ENCODE measurements at places on chromosomes 16 and 17.

GRCh38 chr17:75783803-75784472 is 668 bp upstream of the UNK start:
- DNase-seq: no peak

DNA sequence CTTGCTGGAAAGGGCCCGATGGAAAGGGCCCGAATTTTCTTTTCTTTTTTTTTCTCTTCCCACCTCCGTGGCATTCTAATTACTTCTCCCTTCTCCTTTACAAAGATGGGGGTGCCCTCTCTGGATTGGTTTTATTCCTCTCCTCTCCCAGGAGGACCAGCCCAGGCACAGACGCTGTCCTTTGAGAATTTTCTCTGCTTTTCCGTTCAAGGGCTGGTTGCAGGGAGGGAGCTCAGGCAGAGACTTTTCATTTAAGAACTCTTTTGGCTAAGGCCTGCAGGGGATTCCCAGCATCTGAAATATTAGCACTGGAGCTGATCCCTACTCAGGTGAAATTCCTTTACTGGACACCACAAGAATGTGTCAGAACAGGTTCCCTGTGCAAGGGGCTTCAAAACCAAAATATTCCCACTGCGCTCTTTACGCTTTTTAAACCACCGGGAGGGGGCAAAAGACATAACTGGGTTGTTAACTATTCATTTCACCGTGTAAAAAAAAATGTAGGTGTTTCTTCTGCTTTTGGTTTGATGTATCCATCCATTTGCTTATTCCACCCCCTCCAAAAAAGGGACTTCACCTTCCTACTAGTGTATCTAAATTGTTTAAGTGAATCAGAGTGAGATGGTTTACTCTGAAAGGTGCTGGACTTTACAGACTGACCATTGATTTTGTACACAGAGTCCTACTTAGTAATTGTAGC is 1.4 kb downstream of the NFAT5 start:
- no peak for DNase-seq

GRCh38 chr16:14131774-14132695 is 60.9 kb downstream of the MRTFB start:
- DNase-seq: no peak

DNA sequence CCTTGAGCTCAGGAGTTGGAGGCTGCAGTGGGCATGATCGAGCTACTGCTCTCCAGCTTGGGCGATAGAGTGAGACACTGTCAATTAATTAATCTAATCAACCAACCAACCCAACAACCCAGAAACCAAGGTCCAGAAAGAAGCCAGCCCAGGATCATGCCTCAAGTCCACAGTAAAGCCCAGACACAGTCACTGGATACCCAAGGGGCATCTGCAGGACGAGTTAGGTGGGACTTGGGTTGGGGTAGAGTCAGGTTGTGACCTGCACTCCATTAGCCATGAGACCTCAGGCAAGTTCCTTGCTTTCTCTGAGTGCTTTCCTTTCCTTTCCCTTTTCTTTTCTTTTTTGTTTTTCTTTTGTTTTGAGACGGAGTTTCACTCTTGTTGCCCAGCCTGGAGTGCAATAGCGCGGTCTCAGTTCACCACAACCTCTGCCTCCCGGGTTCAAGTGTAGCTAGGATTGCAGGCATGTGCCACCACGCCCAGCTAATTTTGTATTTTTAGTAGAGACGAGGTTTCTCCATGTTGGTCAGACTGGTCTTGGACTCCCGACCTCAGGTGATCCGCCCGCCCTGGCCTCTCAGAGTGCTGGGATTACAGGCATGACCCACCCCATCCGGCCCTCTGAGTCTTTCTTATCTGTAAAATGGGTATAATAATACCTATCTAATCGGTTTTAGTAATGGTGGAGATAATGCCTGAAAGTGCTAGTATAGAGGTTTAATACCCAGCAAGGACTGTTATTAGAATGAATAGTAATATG is 3.5 kb upstream of the HSD17B1 start:
- no peak for DNase-seq

- no peak for DNase-seq
Observed at GRCh38 chr17:77212833-77213777, 72.3 kb downstream of the SEC14L1 start.

DNA sequence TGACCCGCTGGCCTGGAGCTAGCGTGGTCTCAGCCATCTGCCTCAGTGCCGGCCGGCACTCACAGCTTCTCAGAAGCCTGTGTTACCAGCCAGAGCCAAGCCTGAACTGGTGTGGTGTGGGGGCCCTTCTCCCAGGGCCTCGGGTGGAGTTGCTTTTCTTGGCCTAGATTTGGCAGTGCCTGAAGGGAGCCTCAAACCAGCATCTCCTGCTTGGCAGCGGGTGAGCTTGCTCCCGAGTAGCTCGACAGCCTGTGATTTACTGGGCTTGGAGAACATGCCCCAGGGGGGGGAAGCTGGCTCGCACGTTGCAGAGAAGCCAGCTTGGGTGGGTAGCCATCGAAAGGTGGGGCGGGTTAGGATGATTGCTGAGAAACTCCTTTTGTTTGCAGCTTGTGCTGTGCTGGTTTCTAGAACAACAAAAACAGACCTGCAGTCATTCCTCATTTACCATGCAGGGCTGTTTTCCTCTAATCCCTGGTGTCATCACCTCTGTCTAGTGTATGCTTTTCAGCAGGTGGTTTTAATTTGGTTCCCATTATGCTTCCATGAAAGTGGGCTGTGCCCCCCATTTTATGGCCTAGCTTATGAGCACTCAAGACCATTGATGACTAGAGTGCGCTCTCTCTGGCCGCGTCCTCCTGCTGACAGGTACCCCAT is 42.2 kb downstream of the TBCD start:
- DNase-seq: no peak
